ENCODE measurements at places on chromosomes 7 and 10.

DNA sequence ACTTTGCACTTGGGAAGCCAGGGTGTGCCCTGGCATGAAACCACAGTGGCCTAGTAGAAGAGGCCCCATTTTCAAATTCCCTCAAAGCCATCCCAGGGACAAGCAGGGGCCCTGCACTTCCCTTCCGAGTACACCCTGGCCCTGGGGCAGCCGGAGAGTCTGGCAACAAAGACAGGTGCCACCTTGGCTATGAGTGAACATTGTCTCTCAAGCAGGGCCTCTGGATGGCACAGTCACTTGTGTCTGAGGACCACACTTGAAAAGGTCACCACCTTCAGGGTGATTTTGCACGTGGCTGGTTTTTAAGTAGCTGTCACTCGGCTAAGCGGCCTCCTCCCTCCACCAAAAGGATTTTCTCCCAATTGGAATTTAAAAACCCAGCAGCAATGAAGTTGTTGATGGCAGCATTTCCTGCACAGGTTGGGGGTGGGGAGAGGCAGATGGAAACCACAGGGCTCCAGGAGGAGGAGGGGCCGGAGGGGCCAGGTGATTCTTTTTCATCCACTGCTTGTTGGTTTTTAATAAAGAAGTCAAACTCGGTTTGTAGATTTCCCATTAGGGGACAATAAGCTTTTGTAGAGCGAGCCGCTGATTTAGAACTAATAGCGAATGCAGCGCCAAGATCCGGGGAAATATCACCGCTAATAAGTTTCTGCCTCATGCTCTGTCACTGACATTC, 33.9 kb downstream of the C10orf105 start:
- no peak overlapping the region for H3K4me3 ChIP-seq
- peak overlapping the region; percentile 67 for H3K27ac ChIP-seq
- DNase-seq, result no peak
- peaks cover 29% of the 10 kb centered on the region for H3K4me1 ChIP-seq
- no peaks in the 10 kb centered on the region for H3K27me3 ChIP-seq
- peaks cover 6% of the 10 kb centered on the region for H3K36me3 ChIP-seq

DNA sequence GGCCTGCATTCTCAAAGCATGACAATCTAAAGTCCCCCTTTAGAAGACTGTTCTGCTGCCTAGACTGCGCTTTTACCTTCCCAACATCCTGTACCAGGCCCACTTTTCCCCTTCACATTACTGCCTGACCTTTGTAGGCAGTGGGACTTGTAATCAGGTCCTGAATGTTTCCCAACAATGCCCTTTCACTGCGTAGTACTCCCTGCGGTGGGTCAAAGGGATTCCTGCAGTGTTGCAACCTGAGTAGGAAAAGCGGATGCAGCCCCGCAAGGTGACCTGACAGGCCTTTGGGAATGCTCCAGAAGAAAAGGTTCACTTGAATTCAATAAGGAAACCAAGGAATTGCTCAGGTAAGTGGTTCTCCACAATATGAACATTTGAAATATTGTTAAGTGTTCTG, 4.9 kb upstream of the TCAF1 start:
- DNase-seq, result peak; percentile 74
- H3K27me3 ChIP-seq, result peaks cover 4% of the 10 kb centered on the region
- no peak overlapping the region for H3K4me3 ChIP-seq
- peak overlapping the region; percentile 90 for H3K27ac ChIP-seq
- peaks cover 50% of the 10 kb centered on the region for H3K4me1 ChIP-seq

- H3K4me1 ChIP-seq, result peaks cover 61% of the 10 kb centered on the region
- peak overlapping the region; percentile 87 for H3K27ac ChIP-seq
- no peaks in the 10 kb centered on the region for H3K27me3 ChIP-seq
- no peak for DNase-seq
- no peak overlapping the region for H3K4me3 ChIP-seq
- peaks cover 78% of the 10 kb centered on the region for H3K36me3 ChIP-seq
Observed at GRCh38 chr7:140458201-140458600, 21.1 kb downstream of the MKRN1 start.

- H3K36me3 ChIP-seq, result no peaks in the 10 kb centered on the region
- H3K27ac ChIP-seq, result no peak overlapping the region
- no peak overlapping the region for H3K4me3 ChIP-seq
- H3K27me3 ChIP-seq, result peaks cover 7% of the 10 kb centered on the region
- H3K4me1 ChIP-seq, result peaks cover 26% of the 10 kb centered on the region
Observed at GRCh38 chr7:128120976-128121490, 89.8 kb upstream of the LRRC4 start.

DNA sequence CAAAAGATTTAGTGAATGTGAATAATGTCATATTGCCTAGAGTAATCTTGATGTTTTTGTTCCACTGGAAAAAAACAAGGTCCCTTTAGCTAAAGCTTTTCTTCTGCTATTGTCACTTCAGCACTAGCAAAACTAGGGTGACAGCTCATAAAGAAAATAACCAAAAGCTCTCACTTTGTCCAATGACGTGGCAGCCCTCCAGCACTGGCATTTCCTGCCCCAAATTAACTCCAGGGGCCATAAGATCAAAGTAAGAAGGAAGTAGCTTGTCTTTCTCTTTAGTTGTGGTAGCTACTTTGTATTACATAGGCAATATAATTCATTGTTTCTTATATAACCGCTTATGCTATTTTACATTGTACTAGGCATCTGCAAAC, 47.3 kb downstream of the LRRN3 start:
- H3K36me3 ChIP-seq, result no peaks in the 10 kb centered on the region
- H3K27me3 ChIP-seq, result no peaks in the 10 kb centered on the region
- DNase-seq, result no peak
- H3K4me1 ChIP-seq, result peaks cover 11% of the 10 kb centered on the region

DNA sequence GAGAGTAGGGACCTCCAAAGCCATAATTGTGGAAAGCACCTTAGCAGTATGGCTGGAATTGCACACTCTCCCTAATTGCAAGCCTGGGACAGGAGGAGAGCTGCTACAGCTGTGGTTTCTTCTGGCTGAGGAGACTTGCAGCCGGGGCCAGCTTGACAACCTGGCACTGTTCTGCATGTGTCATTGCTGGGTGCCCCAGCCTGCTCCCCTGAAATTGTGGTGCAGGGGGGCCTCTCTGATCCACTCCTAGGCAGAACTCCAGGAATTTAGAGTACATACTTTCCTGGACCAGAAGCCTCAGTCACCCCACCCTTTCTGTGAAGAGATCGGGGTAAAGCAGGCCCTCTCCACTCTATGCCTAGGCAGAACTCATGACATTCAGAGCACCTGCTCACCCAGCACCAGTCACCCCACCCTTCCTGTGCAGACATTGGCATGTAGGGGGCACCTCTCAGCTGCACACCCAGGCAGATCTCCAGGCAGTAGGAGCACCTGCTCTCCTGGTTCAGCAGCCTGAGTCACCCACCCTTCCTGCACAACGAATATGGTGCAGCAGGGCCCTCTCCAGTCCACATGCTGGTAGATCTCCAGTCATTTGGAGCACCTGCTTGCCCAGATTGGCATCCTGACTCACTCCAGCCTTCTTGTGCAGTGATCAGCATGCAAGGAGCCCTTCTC, 34.4 kb upstream of the DYNC1I1 start:
- no peaks in the 10 kb centered on the region for H3K36me3 ChIP-seq
- no peak overlapping the region for H3K4me3 ChIP-seq
- no peaks in the 10 kb centered on the region for H3K4me1 ChIP-seq
- no peak for DNase-seq
- H3K27ac ChIP-seq, result no peak overlapping the region

DNA sequence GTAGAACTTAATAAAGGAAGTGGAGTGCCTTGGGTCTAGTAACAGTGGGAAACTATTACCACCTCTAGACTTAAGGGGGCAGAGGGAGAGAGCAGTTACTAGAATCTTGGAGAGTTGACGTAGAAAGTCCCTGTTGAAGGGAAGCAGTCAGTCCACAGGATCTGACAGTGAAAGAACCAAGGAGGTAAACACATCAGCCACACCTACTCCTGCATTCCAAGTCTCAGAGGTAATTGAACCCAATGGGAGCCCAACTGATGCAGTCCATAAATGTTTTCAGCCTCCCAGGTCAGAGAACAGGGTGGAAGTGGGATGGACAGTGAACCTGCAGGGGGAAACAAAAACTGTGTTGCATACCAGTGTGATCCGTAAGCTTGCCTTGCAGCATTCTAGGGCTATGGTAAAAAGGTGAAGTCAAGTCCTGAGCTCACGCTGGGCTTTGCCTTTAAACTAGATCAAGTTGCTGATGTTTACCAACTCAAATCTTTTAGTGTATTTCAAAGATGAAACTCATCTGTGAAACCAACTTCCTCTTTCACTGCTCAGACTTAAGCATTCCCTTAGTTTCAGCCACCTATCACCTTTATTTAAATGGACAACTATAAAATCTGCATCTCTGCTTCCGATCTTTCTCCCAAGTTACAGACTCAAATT, 57.2 kb downstream of the SLC16A12 start:
- peak; percentile 21 for DNase-seq
- H3K4me3 ChIP-seq, result no peak overlapping the region
- H3K27ac ChIP-seq, result peak overlapping the region; percentile 76
- peaks cover 5% of the 10 kb centered on the region for H3K36me3 ChIP-seq

- peaks cover 49% of the 10 kb centered on the region for H3K4me1 ChIP-seq
- peak overlapping the region; percentile 22 for H3K27ac ChIP-seq
- H3K4me3 ChIP-seq, result peak overlapping the region; percentile 72
- no peaks in the 10 kb centered on the region for H3K27me3 ChIP-seq
- no peaks in the 10 kb centered on the region for H3K36me3 ChIP-seq
Observed at GRCh38 chr10:50417486-50417885, 166.2 kb upstream of the ASAH2 start.

- H3K4me3 ChIP-seq, result no peak overlapping the region
- no peak for DNase-seq
- H3K4me1 ChIP-seq, result peaks cover 16% of the 10 kb centered on the region
- H3K36me3 ChIP-seq, result no peaks in the 10 kb centered on the region
- H3K27ac ChIP-seq, result no peak overlapping the region
Observed at GRCh38 chr7:43083106-43083505, 29.3 kb upstream of the HECW1 start.

- no peak for DNase-seq
- no peak overlapping the region for H3K4me3 ChIP-seq
- no peaks in the 10 kb centered on the region for H3K36me3 ChIP-seq
- no peaks in the 10 kb centered on the region for H3K27me3 ChIP-seq
- no peaks in the 10 kb centered on the region for H3K4me1 ChIP-seq
Observed at GRCh38 chr7:98655611-98656010, 38.5 kb downstream of the NPTX2 start.

DNA sequence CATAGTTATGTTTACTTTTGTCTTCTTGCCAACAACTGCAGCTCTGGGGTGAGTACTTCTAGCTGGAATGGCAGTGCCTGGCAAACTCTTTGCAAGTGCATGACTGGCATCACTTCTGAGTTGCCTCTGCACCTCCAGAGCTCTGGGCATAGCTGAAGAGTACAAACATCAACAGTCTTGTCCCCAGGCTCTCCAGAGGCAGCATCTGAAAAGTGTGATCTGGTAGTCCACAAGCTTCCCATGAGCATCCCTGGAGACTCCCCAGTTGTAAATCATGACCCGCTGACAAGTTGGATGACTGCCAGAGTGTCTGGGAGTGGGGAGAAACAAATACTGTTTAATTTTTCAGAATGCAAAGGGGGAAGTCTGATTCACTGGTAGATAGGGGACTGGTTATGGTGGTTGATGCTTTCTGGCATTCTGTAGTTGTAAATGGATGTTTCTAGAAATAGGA, 138.9 kb upstream of the CDK13 start:
- H3K27ac ChIP-seq, result no peak overlapping the region
- no peaks in the 10 kb centered on the region for H3K36me3 ChIP-seq
- peaks cover 3% of the 10 kb centered on the region for H3K27me3 ChIP-seq
- peaks cover 7% of the 10 kb centered on the region for H3K4me1 ChIP-seq

GRCh38 chr7:142771353-142771723, 568 bp downstream of the PRSS2 start:
- H3K4me1 ChIP-seq, result peaks cover 7% of the 10 kb centered on the region
- H3K27me3 ChIP-seq, result peaks cover 3% of the 10 kb centered on the region
- H3K27ac ChIP-seq, result no peak overlapping the region
- H3K4me3 ChIP-seq, result no peak overlapping the region

DNA sequence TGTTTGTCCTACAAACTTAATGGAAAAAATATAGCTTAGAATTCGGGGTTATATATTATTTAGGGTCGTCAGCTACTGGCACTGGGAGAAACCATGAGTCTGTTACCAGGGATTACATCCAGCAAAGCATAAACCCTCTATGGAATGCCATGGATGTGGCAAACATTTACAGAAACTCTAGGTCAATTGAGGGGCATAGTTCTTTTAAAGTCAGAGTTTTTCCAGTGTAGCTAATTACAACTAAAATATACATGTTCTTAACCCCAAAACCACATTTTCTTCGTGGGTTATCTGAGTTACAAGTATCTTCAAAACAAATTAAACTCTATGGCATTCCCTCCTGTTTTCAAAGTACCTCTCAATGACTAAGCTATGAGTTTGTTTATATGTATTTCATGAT, 99.3 kb upstream of the THSD7A start:
- H3K36me3 ChIP-seq, result no peaks in the 10 kb centered on the region
- H3K4me1 ChIP-seq, result peaks cover 4% of the 10 kb centered on the region
- no peaks in the 10 kb centered on the region for H3K27me3 ChIP-seq
- DNase-seq, result no peak
- H3K27ac ChIP-seq, result no peak overlapping the region

- no peak overlapping the region for H3K27ac ChIP-seq
- H3K27me3 ChIP-seq, result peaks cover 10% of the 10 kb centered on the region
- H3K4me1 ChIP-seq, result peaks cover 48% of the 10 kb centered on the region
- no peak for DNase-seq
Observed at GRCh38 chr10:7401782-7402181, 9.1 kb downstream of the SFMBT2 start.

GRCh38 chr10:89632824-89633223, 12.2 kb downstream of the PANK1 start:
- DNase-seq, result no peak
- no peaks in the 10 kb centered on the region for H3K4me1 ChIP-seq
- peak overlapping the region; percentile 51 for H3K27ac ChIP-seq
- no peak overlapping the region for H3K4me3 ChIP-seq
- H3K36me3 ChIP-seq, result peaks cover 19% of the 10 kb centered on the region

DNA sequence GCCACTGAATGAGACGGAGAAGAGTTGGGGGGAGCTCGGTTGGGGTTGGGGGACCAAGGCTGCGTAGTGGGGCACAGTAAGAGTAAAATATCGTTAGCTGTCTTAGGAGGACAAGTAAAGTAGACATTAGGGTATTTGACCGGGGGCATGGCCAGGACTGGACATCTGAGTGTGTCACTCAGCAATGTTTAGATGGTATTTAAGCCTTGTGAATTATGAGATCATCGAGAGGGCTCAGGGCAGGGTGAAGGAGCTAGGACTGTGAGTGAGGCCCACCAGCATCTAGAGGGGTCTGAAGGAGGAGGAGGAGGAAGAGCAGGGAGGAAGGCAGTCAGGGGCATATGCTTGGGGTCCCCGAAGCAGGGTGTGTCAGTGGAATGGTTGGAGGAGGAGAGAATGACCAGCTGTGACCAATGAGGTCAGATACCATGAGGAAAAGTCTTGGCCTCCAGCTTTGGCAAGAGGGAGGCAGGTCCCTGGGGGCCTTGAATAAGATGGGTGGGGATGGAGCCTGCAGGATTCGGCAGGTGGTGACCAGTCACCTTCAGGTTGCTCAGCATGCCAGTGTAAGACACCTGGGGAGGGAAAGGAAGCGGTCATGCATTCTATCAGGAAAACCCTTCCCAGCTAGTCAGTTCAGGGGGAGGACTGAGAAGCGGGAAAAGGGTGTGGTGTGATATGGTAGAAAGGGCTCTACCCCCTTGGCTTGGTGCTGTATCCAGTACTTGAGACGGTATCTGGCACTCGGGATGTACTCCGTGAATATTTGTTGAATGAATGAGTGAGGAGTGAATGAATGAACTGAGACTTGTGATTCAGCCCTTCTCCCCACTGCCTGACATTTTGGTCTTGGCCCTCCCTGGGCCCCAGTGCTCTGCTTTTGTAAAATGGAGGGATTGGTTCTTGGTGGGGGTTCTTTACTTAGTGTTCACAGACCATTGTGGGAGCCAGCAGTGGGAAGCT, 34.8 kb upstream of the SH2D4B start:
- peak overlapping the region; percentile 47 for H3K27ac ChIP-seq
- H3K4me3 ChIP-seq, result no peak overlapping the region
- H3K27me3 ChIP-seq, result no peaks in the 10 kb centered on the region
- H3K4me1 ChIP-seq, result peaks cover 62% of the 10 kb centered on the region
